ENCODE measurements at places on chromosomes 7 and 10. TPM values are rescaled to one million over a fixed set of nuclear protein-coding genes. Genes with fewer than 3 reads are reported as not detected.

WBP1L gene
- total RNA-seq = 18.4 TPM

WDFY4 gene
- total RNA-seq = not detected

NMT2 gene
- total RNA-seq = 31.0 TPM

SPDYE16 gene
- not detected for total RNA-seq

OLAH gene
- total RNA-seq = 1.5 TPM

BLNK gene
- total RNA-seq = 0.12 TPM

TMEM229A gene
- total RNA-seq = not detected

WEE2 gene
- not detected for total RNA-seq

PARP12 gene
- total RNA-seq = 35.4 TPM
